ENCODE measurements at places on chromosomes 7 and 10.

DNA sequence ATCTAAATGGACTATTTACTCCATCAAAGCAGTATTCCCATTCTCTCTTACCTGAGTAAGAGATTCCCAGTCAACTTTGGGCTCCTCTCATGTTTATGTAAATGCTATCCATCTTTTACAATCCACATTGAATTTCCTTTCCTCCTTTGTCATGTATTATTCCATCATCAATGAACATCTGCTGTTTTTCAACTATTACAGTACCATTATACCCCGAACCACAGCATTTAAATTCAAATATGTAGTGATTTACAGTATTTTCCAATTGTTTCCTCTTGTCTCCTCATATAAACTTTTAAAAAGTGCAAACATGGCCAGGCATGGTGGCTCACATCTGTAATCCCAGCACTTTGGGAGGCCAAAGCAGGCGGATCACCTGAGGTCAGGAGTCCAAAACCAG is 20.3 kb downstream of the PCLO start:
- DNase-seq: no peak

DNA sequence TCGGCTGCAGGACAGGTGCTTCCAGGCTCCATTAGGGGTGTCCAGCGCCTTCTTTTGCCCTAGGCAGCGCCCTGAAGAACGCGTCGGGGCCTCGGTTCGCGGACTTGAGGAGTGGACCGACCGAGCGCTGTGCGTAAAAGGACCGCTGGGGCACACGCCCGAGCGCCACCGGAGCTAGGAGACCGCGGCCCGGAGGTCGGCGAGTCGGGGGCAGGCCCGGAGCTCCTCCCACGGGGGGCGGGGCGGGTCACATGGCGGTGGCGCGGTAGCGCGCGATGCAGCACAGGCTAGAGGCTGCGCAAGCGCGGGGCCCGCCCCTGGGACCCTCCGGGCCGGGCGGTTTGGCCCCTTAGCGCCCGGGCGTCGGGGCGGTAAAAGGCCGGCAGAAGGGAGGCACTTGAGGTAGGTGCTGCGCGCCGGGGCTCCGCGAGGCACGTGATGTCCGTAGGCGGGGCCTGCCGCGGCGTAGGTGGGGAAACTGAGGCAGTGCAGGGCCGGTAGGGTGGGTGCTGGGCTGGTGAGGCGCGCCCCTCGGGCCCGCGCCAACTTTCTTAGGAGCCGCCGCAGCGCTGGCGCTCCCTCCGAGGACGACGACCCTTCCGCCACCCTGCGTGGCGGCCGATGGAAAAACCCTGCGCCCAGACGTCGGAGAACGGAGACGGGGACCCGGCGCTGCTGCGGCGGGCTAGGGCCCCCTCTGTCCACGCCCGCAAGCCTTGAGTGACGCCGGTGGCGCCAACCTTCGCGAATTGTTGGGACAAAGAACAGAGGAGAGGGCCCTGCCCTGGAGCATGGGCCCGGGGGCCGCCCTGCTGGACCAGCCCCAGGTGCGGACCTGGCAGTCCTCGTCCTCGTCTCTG is at the start of gene PRXL2A:
TSS of gene PRXL2A (plus strand) at position 310 of the 860 bp plus-strand sequence. CDS start 11,917 bp downstream, outside the sequence.
- DNase-seq: peak; percentile 88

GRCh38 chr10:17387861-17388503 is 66.4 kb downstream of the ST8SIA6 start:
- DNase-seq: no peak

GRCh38 chr10:112538168-112538567 is 91.2 kb downstream of the VTI1A start:
- no peak for DNase-seq

- DNase-seq: no peak
Observed at GRCh38 chr7:7221599-7222038, 39.3 kb downstream of the C1GALT1 start.

DNA sequence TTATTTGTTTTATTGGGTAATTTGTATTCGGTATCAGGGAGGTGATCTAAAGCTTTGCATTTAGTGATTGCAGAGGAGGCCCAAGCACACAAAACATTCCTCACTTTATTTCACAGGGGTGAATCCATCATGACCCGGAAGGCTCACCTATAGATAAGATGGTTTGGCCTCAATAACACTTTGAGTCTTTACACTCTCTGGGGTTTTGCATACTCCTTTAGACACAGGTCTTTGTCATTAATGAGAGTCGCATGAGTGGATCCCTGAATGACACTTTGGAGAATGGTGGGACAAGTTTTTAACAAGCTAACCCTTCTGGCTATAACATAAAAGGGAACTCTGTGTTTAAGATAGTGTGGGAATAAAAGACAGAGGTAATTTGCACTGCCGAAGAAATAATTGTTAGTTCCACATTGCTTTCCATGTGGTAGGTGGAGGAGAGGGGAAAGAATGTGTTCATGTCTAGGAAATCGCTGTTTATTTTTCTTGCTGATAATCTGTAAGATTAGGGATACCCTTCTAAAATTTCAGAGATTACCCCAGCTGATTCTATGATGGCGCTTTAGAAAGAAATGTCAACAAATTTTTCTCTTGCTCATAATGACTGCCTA is 455.8 kb downstream of the TFEC start:
- no peak for DNase-seq

DNA sequence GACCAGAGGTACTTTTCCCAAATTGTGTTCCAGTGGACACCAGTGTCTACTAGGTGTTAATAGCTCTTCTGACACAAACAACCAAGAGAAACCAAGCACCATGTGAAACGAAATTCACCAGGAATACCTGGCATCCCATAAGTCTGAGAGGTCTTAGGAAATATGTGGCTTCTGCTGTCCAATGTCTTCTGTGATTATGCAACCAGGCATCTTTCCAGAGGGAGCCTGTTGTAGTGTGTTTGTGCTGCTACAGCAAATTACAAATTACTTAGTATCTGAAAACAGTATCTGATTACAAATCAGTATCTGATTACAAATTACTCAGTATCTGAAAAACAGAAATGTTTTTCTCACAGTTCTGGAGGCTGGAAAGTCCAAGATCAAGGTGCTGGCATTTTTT is 133.6 kb upstream of the NPVF start:
- peak; percentile 18 for DNase-seq

DNA sequence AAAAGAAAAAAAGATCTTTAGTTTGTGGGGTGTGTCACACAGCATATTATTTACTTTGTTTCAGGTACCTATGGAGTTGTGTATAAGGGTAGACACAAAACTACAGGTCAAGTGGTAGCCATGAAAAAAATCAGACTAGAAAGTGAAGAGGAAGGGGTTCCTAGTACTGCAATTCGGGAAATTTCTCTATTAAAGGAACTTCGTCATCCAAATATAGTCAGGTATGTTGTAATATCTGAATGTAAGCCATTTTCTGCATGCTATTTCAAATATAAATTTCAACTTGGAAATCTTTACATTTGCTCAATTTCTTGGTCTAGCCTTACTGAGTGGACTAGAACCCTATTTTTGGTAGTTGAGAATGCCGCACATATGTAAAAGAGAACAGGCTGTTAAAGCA is 6.4 kb downstream of the CDK1 start:
- DNase-seq: no peak

GRCh38 chr7:143258831-143259230 is 4.4 kb upstream of the GSTK1 start:
- DNase-seq: no peak

DNA sequence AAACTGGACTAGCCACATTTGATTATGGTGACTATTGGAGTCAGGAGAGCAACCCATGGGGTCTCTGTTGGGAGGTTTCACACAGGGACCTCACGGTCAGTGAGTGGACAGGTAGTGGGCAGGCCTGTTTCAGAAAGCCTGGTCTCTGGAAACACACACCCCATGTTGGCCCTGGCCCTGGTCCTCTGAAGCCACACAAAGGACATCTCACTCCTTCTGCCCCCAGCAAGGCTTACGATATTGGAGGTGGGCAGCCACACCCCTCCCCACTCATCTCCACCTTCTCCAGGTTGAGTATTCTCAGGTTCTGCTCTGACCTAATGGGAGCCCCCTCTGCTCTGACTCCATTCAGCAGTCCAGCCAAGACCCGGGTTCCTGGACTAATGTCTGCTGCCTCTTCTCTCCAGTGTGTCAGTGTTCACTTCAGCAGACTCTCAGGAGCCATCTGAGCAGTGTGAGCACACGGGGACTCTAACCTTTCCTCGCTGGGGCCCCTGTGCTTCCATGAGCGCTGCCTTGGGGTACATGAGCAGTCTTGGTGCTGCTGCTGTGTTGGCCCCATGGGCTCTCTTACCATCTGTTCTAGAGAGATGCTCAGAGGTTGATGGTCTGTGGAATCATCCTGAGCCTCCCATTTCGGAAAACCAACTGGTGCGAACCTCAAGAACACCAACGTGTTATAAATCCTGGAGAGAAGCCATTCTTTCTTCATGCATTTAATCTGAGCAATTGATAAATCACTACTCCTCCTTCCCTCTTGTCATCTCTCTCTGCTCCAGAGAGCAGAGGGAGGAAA is 748.6 kb downstream of the GRID1 start:
- no peak for DNase-seq

GRCh38 chr7:25752967-25753791 is 398.8 kb upstream of the NFE2L3 start:
- DNase-seq: no peak

DNA sequence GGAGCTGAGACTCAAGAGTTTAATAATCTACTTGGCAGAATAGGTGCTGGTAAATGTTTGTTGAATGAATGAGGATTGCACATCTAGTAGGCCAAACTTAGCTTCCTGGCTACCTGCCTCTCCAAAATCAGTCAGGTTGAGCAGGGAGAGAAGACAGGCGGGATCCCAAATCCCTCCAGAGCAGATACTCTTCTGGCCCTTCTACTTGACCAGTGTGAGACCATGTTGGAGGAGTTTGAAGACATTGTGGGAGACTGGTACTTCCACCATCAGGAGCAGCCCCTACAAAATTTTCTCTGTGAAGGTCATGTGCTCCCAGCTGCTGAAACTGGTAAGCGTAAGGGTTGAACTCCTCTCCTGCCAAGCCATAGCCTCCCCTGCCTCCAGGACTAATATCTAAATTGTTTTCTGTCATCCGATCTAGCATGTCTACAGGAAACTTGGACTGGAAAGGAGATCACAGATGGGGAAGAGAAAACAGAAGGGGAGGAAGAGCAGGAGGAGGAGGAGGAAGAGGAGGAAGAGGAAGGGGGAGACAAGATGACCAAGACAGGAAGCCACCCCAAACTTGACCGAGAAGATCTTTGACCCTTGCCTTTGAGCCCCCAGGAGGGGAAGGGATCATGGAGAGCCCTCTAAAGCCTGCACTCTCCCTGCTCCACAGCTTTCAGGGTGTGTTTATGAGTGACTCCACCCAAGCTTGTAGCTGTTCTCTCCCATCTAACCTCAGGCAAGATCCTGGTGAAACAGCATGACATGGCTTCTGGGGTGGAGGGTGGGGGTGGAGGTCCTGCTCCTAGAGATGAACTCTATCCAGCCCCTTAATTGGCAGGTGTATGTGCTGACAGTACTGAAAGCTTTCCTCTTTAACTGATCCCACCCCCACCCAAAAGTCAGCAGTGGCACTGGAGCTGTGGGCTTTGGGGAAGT is 2.2 kb upstream of the MBLAC1 start:
- DNase-seq: no peak

GRCh38 chr7:27897441-27897847 is 157.5 kb downstream of the TAX1BP1 start:
- DNase-seq: no peak

- no peak for DNase-seq
Observed at GRCh38 chr7:129947049-129947448, 5.7 kb downstream of the UBE2H start.

DNA sequence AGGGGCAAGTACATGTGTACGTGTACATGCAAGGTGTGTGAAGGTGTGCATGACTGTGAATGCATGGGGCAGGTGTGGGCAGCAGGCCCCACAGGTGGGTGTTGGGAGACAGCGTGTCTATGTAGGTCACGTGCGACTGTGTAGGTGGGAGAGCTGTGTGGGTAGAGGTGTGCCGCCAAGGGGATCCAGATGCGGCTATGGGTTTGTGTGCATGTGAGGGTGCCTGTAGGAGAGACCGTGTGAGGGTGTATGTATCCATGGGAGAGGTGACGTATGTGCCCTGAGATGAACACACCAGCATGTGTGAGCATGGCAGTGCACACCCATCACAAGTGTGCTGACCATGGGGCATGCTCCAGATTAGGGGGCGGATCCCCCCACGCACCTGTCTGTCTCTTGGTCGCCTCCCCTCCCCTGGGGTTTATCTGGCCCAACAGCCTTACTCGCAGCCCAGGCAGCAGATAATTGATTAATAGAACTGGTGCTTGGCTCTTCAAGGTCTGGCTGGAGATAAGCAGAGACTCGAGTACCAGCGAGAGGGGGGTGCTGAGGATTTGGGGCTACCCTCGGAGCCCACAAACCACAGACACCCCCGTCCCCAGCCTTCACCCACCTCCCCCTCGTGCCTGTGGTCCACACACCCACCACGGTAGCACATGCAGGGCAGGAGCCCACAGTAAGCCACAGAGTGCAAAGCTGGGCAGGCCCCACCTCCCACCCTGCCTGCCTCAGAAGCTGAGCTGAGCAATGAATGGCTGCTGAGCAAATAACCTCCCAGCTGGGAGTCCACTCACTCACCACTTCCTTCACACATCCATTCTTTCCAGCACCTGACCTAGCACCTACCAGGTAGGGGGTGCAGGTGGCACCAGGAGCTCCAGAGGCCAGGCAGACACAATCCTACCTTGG is 41.4 kb upstream of the ZMIZ1 start:
- DNase-seq: no peak

GRCh38 chr7:1864161-1864940 is 194.3 kb downstream of the ELFN1 start:
- DNase-seq: no peak

DNA sequence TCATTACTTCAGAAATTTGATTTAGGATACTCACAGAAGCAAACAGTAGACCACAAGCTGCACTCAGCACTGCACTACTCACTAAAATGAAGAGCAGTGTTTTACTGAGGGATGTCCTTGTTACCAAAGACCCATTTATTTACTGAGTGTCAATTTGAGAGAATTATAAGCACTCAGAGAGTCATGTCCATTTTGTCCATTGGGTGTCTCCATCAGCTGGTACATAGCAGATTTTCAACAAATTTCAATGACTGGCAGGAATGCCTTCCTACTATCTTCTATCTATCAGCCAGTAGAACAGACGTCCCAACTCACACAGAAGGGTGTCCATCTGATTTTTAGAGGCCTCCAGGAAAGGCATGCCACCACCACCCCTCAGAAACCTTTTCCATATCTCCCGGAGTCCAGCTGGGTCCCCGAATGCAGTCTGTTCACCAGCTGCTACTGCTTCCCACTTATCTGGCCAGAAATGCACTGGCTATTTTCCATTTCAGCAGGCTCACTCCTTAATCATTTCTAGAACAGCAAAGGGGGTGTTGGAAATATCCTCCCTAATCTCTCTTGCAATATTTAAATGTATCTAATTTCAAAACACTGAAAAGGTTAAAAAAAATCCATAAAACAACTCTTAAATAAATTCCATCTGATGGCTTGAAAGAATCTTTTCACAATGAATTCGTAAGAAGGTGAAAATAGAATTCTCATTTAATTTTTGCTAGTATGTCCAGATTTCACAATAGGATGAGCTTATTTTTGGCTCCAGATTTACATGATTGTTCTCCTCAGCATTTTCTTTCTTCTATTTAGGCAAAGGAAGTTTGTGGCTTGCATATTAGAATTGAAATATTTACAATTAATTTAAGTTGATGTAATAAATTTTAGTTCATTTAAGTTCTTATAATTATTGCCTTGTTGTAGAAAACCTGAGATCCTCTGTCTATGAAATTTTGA is 1164.0 kb upstream of the CELF2 start:
- no peak for DNase-seq

GRCh38 chr10:124142006-124142739 is 48.8 kb upstream of the CHST15 start:
- no peak for DNase-seq

All from adrenal gland (tissue), 19 donors.